SHP77 (cell line): ENCODE measurements at places on chromosomes 13 and 19.
A peak's percentile ranks its signal among the peaks of the same experiment; 100 is the strongest.

DNA sequence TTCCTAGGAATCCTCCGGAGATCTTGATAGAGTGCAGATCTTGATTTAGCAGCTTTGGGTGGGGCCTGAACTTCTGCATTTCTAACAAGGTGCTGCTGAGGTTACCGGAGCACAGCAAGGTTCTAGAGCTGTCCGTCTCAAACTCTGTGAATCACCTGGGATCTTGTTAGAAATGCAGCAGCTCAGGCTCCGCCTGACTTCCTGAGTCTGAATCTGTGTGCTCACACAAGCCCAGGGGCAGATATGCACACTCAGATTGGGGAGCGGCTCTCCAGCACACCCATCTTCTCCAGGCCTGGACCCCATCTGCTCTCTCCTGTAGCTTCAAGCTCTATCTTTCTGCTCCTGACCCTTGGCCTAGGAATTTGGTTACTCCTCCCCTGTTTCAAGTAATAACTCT lies 3.5 kb upstream of the TEX26 start:
- no peak for DNase-seq

DNA sequence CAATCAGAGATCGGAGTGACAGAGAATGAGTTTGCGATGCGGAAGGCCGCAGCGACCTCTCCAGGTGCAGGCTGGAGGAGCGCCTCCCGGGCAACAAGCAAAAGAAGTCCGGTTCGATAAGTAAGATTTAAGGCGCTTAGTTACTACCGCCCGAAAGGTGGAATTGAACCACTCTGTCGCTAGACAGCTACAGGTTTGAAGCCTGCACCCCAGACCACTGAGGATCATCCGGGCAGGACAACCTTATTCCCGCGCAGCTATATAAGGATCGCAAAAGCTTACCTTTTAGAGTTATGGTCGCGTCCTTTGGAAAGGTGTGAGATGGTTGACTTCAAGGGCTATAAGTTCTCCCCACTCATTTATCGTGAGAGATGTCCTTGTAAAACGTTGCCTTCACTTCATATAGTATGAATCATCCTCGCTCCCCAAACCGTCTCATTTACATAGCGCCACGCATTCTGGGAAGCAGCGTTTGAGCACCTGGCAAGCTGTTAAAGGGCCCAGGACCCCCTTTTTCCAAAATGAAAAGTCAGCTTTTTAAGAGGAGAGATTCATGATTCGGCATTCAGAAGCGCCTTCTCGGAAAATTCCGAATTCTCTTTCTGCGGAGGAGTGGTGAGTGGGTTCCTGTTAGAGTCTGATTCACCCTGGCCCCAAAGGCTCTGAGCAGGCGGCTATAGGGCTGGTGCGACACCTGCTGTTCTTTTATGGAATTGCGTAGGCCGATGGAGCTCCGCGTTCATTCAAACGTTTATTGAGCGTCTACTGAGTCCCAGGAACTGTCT lies 10.8 kb downstream of the FOSB start:
- peak; percentile 87 for DNase-seq

DNA sequence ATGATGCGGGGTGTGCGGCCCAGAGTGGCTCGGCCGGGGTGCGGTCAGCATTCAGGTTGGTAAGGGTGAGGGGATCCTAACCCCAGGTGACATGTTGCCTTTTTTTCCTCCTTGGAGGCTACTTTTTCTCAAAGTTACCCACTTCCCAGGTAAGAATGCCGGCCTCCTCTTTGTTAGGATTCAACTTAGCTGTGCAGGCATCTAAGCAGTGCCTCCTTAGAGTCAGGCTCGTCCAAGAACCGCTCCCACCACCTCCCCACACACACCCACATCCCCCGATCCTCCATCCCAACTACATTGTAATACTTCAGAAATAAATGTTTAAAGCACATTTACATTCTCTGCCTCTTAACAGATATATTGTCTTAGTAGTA lies 733 bp upstream of the ENOX1 start:
- no peak for DNase-seq

DNA sequence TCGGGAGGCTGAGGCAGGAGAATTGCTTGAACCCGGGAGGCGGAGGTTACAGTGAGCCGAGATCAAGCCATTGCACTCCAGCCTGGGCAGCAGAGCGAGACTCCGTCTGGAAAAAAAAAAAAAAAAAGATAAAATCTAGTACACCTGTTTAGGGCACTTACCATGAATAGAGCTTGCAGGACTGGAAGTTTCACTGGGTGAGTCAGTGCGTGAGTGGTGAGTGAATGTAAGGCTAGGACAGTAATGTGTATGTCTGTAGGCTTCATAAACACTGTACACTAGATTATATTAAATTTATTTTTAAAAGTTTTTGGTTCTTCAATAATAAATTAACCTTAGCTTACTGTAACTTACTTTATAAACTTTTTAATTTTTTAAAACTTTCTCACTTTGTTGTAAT lies 22.9 kb downstream of the PPP5C start:
- DNase-seq = no peak
